ENCODE measurements at places on chromosomes 6 and 20.

- DNase-seq = no peak
Observed at GRCh38 chr20:51275181-51275580, 252.3 kb upstream of the KCNG1 start.

DNA sequence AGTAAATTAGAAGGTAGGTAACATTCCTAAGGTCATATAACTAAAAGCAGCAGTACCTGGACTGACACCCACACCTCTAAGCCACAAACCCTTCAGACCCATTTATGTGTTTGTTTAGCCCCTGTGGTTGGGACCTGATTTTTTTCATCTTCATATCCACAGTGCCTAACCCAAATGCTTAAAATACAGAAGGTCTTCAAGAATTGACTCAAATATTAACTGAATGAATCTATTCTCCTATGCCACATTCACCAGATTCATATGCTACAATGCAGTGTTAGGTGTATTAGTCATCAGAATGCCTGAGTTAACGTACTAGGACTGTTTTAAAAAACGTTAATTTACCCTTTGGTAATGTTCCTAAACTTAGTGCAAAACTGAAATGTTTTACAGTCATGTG lies 124.8 kb downstream of the AHI1 start:
- no peak for DNase-seq

- DNase-seq = no peak
Observed at GRCh38 chr6:150723857-150724256, 124.2 kb downstream of the PLEKHG1 start.

DNA sequence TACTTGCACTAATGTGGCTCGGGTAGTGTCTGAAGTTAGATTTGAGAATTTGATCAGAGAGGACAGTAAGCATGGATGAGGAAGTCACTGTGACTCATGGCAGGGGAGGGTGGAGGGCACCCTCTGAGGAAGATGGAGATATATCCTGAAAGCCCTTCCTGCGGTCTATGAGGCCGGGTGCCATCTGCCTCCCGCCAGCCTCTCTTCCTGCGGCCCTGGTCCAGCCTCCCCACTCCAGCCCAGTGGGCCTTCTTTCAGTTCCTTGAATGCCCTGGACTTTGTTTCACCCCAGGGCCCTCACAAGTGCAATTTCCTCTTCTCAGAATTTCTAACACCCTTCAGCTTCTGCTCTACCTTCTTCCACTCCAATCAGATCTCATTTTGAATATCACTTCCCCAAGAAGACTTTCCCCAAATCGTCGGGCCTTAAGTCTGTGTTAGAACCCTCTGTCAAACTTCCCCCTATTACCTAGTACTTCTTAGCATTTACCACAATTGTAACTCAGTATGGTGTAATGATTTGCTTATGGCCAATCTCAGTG lies 20.2 kb upstream of the TNFAIP3 start:
- DNase-seq = no peak

- DNase-seq = no peak
Observed at GRCh38 chr20:13930281-13930680, 60.1 kb downstream of the SEL1L2 start.

DNA sequence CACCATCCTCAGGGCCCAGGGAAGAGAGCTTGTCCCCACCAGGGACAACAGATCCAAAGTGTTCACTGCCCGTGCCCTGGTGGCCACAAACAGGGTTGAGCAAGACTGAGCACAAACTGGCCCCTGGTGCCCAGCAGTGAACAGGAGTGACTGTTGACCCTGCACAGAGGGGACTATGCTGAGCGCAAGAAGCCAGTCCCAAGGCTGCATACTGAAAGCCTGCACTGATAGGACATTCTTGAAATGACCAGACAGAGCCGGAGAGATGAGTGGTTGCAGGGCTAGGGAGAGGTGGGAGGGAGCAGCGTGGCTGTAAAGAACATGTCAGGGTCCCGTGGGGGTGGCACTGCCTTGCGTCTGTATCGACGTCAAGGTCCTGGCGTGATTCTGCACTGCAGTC lies 2.9 kb upstream of the FNDC11 start:
- DNase-seq = no peak

DNA sequence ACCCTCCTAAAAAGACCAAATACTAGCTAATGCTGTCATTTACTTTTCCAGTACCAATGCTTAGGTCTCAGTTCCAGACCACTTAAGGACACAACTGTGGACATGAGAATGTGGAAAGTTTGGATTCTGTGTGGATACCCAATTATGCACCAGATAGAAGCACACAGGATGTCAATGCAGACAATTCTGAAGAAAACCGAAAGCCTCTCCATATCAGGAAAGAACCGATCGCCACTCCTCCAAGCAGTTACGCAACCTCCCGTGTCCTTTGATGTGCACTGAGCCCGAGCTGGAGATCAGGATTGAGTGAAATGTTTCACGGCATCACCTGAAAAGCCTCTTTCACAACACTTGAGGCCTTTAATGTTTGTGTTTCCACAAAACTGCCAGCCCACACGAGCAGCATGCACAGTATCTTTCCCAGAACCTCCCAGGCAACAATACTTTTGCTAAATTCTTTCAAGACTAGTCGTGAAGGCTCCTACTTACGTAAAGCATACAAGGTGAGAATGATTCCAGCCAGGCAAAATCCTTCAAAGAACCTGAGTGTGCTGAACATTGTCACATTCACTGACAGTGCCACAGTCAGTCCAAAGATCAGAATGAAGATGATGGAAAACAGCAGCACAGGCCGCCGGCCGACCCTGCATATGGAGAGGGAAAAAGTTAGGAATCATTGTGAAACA lies 47.0 kb downstream of the SLC22A23 start:
- no peak for DNase-seq

DNA sequence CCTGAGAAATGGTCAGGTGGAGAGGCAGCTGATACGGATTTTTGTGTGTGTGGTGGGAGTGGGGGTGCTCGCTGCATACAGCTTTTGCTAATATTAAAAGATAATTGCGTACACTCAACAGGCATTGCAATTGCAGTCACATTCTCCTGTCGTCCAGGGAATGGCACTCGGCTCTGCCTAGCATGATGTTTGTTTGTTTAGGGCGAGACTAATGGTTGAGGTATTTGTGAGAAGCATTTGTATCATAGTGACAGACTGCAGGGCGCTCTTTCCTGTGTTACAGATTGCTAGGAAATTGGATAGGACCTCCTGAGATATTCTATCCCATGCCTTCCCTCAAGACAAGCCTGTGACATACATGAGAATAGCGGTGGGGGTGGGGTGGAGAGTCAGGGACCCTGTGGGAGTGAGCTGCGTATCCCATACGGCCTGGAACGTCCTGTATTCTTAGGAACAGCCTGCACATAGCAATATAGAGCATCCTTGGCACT lies 207.4 kb downstream of the SOX4 start:
- peak; percentile 42 for DNase-seq

DNA sequence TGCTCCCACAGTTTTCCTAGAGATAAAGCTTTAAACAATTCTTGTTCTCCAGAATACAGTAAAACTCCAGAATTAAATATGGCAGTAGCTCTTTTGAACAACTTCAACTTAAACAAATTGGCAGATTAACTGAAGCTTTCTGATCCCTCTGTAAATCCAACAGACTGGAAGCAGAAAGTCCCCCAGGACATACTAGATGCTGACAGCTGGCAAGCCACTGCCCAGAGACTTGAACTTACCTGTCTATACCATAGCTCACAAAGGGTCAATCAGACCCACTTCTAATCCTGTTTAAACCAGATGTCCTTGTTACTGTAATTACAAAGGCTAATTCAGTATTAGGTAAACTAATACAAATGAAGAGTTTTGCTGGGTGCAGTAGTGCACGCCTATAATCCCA lies 12.3 kb downstream of the GPLD1 start:
- DNase-seq = no peak

DNA sequence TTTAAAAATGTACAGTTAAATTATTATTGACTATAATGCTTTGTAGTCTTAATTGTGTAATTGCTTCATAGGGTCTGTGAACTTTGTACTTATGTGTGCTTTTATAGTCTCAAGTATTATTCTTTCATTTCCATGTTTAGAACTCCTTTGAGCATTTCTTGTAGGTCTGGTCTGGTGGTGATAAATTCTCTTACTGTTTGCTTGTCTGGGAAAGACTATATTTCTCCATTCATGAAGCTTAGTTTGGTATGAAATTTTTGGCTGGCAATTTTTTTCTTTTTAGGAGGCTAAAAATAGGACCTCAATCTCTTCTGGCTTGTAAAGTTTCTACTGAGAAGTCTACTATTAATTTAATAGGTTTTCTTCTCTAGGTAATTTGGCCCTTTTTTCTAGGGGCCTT lies 67.4 kb downstream of the CCDC170 start:
- no peak for DNase-seq

GRCh38 chr6:155256122-155256795 lies 7.6 kb upstream of the CLDN20 start:
- DNase-seq = no peak

DNA sequence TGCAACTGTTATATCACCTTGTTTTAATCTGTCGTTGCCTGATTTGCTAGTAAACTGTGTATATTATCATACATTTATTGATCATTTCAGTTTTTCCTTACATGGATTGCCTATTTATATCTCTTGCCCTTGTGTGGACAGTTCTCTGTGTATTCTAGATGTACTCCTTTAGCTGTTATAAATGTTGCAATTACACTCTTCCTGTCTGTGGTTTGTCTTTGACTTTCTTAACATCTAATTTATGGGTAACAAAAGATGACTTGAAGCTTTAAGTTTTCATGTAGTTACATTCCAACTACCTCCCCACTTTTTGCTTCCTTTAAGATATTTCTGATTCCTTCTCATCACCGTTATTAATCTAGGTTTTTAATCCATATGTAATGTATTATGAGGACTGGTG lies 22.6 kb downstream of the PLCB1 start:
- no peak for DNase-seq

DNA sequence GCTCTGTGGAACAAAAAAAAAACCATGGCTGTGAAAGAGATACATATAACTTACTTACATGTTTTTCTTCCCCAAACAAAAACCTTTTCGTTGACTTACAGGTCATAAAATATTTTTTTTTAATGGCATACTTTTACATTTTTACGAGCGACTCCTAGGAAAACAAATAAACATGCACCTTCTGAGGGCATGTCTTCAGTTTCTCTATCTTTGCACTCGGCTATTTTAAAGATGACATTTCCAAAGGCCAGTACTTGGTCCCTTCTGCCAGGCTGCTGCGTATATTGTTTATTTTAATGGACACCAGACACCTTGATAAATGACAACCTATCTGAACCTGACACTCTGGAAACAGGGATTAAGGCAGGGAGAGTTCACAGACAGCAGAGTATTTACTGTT lies 49.4 kb downstream of the PIGU start:
- DNase-seq = no peak

DNA sequence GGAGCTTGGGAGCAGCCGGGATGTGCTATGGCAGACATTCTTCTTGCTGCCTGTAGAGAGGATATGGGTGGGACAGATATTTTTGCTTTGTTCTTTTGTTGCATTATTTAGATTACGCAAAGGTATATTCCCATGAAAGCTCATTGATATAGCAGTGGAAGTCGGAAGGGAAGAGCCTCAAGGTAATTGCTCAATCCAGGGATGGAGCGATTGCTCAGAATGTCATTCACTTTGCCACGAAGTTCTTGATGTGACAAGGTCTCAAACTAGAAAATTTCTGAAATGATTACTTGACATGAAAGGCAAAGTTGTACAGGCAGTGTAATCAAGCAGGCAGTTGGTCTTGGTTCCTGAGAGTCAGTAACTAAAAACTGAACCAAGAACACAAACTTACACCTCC lies 615.6 kb upstream of the CDH4 start:
- no peak for DNase-seq

DNA sequence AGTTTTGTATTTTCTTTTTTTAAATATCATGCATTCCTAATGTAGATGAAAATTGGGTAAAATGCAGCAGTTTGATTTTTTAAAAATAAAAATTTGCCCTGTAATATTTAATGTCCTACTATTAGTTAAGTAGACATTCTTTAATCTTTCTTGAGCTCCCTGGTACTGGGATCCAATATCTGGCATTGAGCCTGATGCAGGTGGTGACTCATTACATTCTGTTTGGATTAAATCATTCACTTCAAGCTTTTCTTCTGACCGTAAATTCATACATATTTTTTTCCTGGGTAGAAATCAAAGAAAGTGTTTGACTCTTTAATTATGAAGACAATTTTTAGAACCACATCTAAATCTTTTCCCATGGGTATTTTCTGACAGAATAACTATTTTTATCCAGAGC lies 768.8 kb upstream of the SLC35B3 start:
- no peak for DNase-seq

- DNase-seq = no peak
Observed at GRCh38 chr6:29510746-29511300, 23.1 kb upstream of the MAS1L start.

DNA sequence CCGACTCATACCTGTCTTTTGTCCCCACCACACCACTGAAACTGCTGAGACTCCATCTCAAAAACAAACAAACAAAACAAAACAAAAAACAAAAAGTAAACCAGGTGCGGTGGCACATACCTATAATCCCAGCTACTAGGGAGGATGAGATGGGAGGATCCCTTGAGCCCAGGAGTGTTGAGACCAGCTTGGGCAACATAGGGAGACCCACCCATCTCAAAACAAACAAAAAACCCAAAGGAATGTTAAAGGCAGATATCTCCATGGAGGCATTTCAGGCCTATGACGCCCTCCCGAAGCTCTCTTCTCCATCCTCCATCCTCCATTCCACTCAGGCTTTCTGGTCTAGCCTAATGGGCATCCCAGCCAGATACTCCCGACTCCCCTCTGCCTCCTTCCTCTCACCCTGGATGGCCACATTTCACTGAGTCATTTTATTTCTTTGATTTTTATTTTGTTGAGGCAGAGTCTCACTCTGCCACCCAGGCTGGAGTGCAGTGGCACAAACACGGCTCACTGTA lies 3.2 kb upstream of the SLC4A11 start:
- DNase-seq = no peak

DNA sequence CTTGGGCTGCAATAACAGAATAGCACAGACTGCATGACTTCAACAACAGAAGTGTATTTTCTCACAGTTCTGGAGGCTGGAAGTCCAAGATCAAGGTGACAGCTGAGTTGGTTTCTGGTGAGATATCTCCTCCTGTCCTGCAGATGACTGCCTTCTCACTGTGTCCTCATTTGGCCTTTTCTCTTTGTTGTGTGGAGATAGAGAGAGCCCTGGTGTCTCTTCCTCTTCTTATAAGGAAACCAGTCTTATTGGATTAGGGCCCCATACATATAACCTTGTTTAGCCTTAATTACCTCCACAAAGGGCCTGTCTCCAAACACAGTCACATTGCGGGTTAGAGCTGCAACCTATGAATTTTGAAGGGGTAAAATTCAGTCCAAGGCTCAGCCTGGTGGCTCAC lies 57.0 kb upstream of the BMP6 start:
- no peak for DNase-seq

- no peak for DNase-seq
Observed at GRCh38 chr6:46720401-46720800, 14.8 kb downstream of the PLA2G7 start.

- DNase-seq = no peak
Observed at GRCh38 chr6:17167327-17167979, 65.6 kb downstream of the STMND1 start.

- DNase-seq = no peak
Observed at GRCh38 chr6:83215131-83216047, 22.2 kb downstream of the RWDD2A start.

- no peak for DNase-seq
Observed at GRCh38 chr6:163570579-163571231, 156.2 kb downstream of the QKI start.

GRCh38 chr6:114403858-114404257 lies 61.0 kb upstream of the HS3ST5 start:
- no peak for DNase-seq

GRCh38 chr20:56278196-56278595 lies 29.7 kb downstream of the MC3R start:
- DNase-seq = no peak
